Urinary bladder (tissue), 4 donors: ENCODE measurements at places on chromosomes 4 and X. TPM values are rescaled to one million over a fixed set of nuclear protein-coding genes. Genes with fewer than 3 reads are reported as not detected.

GRCh38 chr4:1489639-1489995 is 83.4 kb upstream of the NKX1-1 start:
- DNase-seq = no peak

KLF8 gene
- 9.6 TPM for total RNA-seq

- no peak for DNase-seq
Observed at GRCh38 chr4:158190718-158191117, 17.9 kb upstream of the GASK1B start.

ASMT gene
- 0.32 TPM for total RNA-seq

GRCh38 chrX:153609917-153610835 is 11.2 kb upstream of the CCNQ start:
- DNase-seq = peak; percentile 50

GRCh38 chrX:47530049-47530448 is 31.0 kb upstream of the ARAF start:
- no peak for DNase-seq
